ENCODE measurements at places on chromosomes 11 and 22.

- no peak for ATAC-seq
Measured at GRCh38 chr22:16834971-16835370, 9.8 kb upstream of the XKR3 start.

DNA sequence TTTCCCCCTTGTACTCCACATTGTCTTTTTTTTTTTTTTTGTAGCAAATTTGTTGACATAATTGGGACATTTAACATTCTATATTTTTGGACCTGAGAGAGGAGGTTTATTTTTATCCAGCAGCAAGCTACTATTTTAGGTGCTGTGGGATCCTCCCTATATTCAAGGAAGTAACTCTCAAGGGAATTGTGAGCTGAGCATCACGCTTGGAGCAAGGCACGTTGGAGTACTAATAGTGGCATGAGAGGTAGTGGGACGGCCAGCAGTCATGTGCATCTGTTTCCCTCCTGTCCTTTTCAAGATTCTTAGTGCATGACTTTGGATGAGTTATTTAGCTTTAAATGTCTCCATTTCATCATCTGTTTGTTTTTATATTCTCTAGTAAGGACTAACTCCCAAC lies 52.3 kb downstream of the EXT2 start:
- ATAC-seq: no peak

DNA sequence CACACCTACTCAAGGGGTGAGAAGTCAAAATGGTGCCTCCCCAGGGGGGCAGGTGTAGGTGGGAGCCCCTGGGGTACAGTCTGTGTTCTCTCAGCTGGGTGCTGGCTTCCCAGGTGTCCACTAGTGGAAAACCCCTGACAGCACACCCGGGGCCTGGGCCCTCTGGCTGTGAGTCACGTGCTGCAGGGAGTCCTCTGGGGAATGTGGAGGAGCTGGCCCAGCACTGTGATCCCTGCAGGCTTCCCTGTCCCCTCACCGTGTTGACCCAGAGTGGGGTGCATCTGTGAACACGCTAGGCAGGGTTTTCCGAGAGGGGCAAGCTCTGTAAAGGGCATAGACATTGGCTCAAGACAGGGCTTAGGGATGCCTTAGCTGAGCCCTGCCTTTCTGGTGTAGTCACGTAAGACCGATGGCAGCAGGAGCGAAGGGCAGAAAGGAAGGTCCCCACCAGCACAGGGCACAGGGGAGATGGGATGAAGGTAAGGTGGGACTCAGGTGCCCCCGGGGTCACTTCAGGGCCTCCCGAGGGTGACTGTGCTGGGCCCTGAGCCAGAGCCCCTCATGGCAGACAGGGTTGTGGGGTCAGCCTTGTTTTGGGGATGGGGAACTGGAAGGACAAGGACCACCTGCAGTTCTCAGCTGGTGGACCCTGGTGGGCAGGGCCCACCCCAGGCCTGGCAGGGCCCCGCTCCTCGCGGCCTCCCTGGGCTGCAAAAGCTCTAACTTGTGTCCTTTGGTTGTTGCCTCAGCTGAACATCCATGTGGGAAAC lies 14.1 kb downstream of the DERL3 start:
- no peak for ATAC-seq

- peak; percentile 80 for ATAC-seq
Measured at GRCh38 chr11:126310200-126310991, 6.5 kb downstream of the DCPS start.

DNA sequence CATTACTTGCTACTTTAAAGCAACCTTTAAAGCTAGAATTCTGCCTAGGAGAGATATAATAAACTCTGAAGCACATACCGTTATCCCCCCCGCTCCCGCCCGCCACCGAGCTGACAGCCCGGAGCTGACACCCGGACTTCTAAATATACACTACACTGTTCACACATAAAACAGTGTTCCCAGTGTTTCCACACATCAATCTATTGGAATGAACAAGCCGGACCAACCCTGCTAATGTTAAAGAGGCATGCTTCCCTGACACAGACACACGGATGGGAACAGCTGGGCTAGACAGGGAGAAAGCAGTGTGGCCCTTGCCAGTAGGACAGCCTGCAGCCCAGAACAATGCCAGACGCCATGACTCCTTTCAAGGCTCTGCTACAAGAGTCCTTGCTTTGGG lies 108.4 kb upstream of the CSNK2A3 start:
- no peak for ATAC-seq

DNA sequence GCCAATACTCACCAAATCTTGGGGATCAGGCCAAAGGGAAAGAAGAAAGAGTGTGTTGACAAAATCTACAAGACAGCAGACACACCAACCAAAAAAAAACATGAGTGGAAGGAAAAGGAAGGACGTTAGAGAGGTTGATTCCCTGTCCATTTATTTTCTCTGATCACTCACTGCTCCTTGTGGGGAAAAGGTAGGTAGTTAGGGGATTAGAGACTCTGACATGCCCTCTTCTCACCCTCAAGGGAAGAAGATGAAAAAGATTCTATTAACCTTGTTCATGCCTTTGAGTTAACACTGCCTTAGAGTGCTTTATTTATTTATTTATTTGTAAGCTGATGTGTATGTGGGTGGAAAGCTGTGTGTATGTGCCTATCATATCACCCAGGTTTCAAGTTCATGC lies at the start of gene OR52H1:
TSS of gene OR52H1 (minus strand) at position 101 of the 400 bp plus-strand sequence. CDS start 3,035 bp downstream, outside the sequence.
- ATAC-seq: no peak

DNA sequence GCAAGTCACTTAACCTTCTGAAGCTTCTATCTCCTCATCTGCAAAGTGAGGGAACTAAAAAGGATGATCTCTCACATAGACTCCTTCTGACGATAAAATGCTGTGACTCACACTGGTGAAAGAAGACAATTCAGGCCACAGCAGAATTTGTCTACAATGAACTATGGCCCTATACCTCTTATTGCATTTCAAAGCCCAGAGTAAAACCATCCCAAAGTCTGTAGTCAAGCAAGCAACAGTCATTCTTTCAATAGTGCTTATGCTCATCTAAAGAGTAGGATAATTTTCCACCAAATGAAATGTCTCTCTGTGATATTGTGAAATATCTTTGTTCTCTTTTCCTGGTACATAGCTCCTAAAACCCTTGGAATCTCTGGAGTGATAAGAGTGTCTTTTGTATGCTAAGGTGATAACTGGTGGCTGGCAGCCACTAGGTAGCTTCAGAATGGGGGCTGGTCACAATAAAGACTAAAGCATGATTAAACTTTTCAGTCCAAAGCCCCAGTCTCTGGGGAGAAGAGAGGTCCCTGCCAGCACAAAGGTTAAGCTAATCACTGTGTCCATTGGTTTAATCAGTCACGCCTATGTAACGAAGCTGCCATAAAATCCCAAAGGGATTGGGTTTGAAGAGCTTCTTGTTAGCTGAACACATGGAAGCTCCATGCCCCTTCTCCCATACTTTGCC lies 30.8 kb downstream of the SYTL2 start:
- no peak for ATAC-seq

GRCh38 chr22:50720301-50721256 lies 17.4 kb upstream of the ACR start:
- peak; percentile 24 for ATAC-seq

DNA sequence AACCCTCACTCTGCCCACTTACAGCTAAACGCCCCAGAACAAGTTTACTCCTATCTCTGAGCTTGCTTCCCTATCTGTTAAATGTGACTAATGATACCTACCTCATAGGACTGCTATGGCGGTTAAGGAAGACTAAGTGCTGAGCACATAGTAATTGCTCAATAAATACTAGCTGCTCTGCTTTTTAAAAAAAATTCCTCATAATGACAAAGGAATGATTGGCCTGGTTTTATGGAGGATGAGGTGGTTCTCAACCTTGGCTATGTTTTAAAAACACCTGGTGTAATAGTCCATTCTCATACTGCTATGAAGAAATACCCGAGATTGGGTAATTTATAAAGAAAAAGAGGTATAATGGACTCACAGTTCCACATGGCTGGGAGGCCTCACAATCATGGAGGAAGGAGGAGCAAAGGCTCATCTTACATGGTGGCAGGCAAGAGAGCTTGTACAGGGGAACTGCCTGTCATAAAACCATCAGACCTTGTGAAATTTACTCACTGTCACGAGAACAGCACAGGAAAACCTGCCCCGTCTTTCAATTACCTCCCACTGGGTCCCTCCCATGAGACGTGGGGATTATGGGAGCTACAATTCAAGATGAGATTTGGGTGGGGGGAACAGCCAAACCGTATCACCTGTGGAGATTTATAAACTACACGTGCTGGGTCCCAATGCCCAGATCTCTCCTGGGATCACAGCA lies 127.2 kb upstream of the SYT13 start:
- no peak for ATAC-seq

DNA sequence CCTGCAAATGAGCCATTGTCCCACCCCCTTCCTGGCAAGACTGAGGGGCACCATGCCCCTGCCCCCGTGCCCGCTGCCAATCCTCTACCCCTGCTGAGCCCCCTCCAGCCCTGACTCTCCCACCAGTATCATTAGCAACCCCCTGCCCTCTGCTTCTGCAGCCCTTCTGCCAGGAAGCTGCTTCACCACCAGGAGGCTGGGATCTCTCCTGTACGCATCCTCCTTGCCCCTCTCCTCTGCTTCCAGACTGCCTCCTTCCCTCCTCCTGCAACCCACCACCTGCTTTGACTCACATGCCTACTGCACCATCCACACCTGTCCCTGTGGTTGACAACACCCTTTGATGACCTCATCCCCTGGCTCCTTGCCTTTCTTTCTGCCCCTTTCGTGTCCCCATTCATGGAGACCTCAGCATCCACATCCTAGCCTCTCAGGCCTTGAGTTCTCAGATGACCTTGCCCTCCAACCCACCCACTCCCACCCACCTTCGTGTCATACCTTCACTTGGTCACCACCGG lies 13.4 kb upstream of the PNPLA3 start:
- ATAC-seq: no peak

GRCh38 chr11:77213589-77214428 lies 85.8 kb downstream of the MYO7A start:
- ATAC-seq: no peak

GRCh38 chr22:17472932-17473331 lies 90.4 kb upstream of the SLC25A18 start:
- no peak for ATAC-seq

- no peak for ATAC-seq
Measured at GRCh38 chr11:18834754-18835466, 43.3 kb upstream of the PTPN5 start.

GRCh38 chr11:96624126-96624525 lies 234.3 kb downstream of the JRKL start:
- no peak for ATAC-seq

DNA sequence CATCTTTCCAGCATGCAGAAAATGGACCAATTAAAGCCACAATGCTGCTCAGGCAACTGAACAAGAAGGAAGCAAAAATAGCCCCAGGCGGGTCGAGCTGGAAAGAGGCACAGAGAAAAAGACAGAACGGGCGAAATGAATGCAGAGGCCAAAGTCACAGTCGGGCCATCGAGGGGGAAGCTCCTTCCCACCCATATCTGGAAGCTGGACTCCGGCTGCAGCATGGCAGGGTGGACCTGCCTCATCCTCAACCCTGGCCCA lies 58.6 kb upstream of the PRDM11 start:
- no peak for ATAC-seq

- ATAC-seq: no peak
Measured at GRCh38 chr11:84819537-84819936, 807.6 kb downstream of the DLG2 start.
